ENCODE measurements at places on chromosomes 11 and 22. TPM values are rescaled to one million over a fixed set of nuclear protein-coding genes. Genes with fewer than 3 reads are reported as not detected.

- H3K4me1 ChIP-seq: no peaks in the 10 kb centered on the region
- no peaks in the 10 kb centered on the region for H3K36me3 ChIP-seq
- no peaks in the 10 kb centered on the region for H3K27me3 ChIP-seq
Measured at GRCh38 chr11:131204282-131204681, 166.1 kb upstream of the NTM start.

DNA sequence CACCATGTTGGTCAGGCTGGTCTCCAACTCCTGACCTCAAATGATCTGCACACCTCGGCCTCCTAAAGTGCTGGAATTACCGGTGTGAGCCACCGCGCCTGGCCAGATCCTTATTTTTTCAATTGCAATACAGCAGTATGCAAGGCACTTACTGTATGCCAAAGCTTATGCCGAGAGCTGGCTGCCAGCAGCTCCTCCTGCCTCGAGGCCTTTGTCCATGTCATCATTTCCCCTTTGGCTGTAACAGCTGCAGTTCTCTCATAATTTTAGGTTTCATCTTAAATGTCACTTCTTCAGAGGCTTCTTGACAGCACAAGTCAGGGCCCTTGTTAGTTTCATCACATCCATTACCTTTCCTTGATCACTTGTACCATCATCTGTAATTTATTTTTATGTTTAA, 1.5 kb upstream of the SREBF2 start:
- peaks cover 35% of the 10 kb centered on the region for H3K36me3 ChIP-seq
- H3K4me3 ChIP-seq: no peak overlapping the region
- DNase-seq: no peak
- peaks cover 44% of the 10 kb centered on the region for H3K4me1 ChIP-seq

DNA sequence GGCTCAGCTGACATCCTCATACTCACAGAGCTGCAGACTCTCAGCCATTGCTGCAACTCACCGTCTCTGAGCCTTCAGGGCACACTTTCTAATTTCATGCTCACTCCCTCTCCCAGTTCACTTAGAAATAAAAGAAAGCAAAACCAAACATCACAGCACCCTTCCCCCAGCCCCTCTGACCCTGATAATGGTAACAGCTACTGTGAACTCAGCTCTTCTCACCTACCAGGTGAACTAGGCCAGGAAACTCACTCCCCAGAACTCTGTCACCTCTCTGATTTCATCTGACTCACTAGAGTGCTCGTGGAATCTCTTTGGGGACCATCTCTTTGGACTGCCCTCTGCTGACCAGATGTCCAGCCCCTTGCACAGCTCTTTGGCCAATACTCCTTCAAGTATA, 14.5 kb upstream of the PARVA start:
- H3K36me3 ChIP-seq: peaks cover 5% of the 10 kb centered on the region
- no peak overlapping the region for H3K4me3 ChIP-seq
- H3K27me3 ChIP-seq: no peaks in the 10 kb centered on the region
- DNase-seq: no peak
- peak overlapping the region; percentile 11 for H3K27ac ChIP-seq

- peaks cover 43% of the 10 kb centered on the region for H3K27me3 ChIP-seq
- no peaks in the 10 kb centered on the region for H3K36me3 ChIP-seq
- DNase-seq: no peak
Measured at GRCh38 chr11:19433791-19434190, 193.0 kb upstream of the E2F8 start.

DNA sequence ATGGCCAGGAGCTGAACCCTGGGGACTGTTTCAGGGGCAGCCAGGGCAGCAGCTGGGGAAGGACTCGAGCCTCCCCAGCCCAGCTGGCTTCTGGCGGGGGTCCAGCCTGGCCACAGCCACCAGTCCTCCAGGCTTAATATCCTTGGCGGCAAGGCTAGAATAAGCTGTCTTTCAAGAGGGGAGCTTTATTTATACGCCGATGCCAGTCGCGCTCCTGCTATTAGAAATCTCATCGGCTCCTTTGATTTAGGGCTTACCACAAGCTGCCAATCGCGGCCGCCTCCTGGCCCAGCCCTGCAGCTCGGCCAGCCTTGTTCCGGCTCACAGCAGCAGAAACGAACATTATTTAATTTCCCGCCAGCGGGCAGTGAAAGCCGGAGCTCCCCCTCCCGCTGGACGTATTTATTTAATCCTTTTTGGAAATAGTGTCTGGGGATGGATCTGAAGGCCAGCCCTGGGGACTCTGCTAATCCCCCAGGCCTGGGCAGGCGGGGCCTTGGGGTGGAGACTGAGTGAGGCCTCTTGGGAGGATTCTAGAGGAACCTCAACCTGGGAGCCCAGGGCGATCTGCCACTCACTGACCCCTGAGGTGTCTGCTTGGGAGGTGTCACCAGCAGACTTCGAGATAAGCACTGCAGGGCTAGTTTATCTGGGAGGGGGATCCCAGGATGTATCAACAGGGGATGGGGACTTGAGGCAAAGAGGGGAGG, 363.1 kb downstream of the MN1 start:
- no peak overlapping the region for H3K4me3 ChIP-seq
- H3K27ac ChIP-seq: no peak overlapping the region
- peaks cover 2% of the 10 kb centered on the region for H3K27me3 ChIP-seq
- no peak for DNase-seq
- H3K4me1 ChIP-seq: no peaks in the 10 kb centered on the region

- H3K4me3 ChIP-seq: no peak overlapping the region
- no peaks in the 10 kb centered on the region for H3K27me3 ChIP-seq
- peaks cover 32% of the 10 kb centered on the region for H3K4me1 ChIP-seq
- DNase-seq: no peak
- no peak overlapping the region for H3K27ac ChIP-seq
Measured at GRCh38 chr11:57662893-57663292, 5.0 kb upstream of the ZDHHC5 start.

- H3K4me1 ChIP-seq: no peaks in the 10 kb centered on the region
- no peak overlapping the region for H3K27ac ChIP-seq
- no peaks in the 10 kb centered on the region for H3K27me3 ChIP-seq
- DNase-seq: no peak
Measured at GRCh38 chr11:60119710-60120109, 31.2 kb downstream of the MS4A2 start.

GRCh38 chr11:76610871-76611475, 59.6 kb downstream of the LRRC32 start:
- no peak overlapping the region for H3K4me3 ChIP-seq
- H3K27ac ChIP-seq: no peak overlapping the region

The OR9Q1 gene
- total RNA-seq: not detected

DNA sequence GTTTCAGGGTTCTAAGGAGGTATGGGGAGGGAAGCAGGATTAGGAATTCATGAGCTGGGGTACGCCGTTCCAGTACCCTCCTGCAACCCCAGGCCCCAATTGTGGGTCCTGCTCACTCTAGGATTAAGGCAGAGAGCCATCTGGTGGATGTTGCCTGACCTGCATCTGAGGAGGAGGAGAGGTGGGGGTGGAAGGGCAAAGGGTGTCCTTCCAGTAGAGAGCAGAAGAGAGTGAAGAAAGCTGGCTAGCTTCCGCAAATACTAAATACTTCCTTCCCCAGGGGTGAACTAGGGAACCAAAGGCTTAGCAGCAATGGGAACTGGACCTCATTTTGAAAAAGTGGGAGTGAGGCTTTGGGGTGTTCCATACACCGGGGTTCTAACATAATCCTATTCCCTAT, 10.6 kb downstream of the LRRC51 start:
- H3K27ac ChIP-seq: no peak overlapping the region
- no peak overlapping the region for H3K4me3 ChIP-seq
- H3K27me3 ChIP-seq: no peaks in the 10 kb centered on the region
- DNase-seq: peak; percentile 76

GRCh38 chr11:13135385-13136271, 126.5 kb downstream of the RASSF10 start:
- H3K4me3 ChIP-seq: no peak overlapping the region
- H3K27me3 ChIP-seq: peaks cover 13% of the 10 kb centered on the region
- no peak overlapping the region for H3K27ac ChIP-seq
- no peaks in the 10 kb centered on the region for H3K36me3 ChIP-seq
- no peaks in the 10 kb centered on the region for H3K4me1 ChIP-seq
